ENCODE measurements at places on chromosomes 4 and X.

DNA sequence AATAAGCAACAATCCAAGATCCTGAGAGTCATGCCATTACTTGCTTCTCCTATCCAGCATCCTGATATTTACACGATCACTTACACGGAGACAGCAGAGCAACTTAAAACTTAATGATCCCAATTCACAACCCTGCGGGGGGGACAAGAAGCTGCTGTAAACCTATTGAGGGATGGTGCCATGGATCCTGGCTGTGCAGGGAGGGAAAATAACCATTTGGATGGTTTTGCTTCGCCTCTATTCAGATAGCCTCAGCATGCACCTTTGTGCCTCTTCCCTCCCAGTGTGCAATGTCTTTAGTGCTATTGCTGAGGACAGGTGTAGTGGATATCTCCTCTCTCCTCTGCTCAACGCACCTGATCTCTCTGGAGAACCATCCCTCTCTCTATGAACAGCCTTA is 89.7 kb upstream of the PPARGC1A start:
- no peaks in the 10 kb centered on the region for H3K27me3 ChIP-seq
- no peaks in the 10 kb centered on the region for H3K4me1 ChIP-seq
- no peak overlapping the region for H3K4me3 ChIP-seq
- H3K36me3 ChIP-seq: no peaks in the 10 kb centered on the region

DNA sequence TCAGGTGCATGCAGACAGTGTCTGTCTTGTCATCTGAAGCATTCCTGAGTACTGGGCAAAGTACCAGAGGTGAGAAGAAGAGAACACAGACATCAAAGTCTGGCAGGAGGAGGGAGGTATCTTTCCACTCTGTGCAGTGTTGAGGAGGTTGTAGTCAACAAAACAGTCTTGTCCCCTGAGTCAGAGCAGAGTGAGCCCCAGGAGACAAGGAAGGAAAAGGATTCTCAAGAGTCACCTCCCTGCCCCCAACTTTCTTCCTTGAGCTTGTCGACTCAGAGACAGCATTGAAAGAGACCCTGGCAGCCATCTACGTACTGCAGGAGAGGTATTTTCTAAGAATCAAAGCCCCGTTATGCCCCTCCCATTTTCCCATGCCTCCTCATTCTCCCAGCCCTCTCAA is 4.4 kb upstream of the SRPX start:
- peaks cover 4% of the 10 kb centered on the region for H3K4me1 ChIP-seq
- H3K4me3 ChIP-seq: no peak overlapping the region
- H3K36me3 ChIP-seq: no peaks in the 10 kb centered on the region
- H3K27me3 ChIP-seq: no peaks in the 10 kb centered on the region

DNA sequence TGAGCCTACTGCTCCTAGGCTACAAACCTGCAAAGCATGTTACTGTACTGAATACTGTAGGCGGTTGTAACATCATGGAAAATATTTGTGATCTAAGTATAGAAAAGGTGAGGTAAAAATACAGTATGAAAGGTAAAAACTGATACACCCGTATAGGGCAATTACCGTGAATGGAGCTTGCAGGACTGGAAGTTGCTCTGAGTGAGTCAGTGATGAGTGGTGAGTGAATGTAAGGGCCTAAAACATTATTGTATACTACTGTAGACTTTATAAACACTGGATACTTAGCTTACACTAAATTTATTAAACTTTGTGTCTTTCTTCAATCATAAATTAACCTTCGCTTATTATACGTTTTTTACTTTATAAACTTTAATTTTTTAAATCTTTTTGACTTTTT is 3.7 kb downstream of the KIF4A start:
- H3K36me3 ChIP-seq: no peaks in the 10 kb centered on the region
- no peak for DNase-seq
- peaks cover 15% of the 10 kb centered on the region for H3K4me1 ChIP-seq
- H3K27me3 ChIP-seq: no peaks in the 10 kb centered on the region
- H3K4me3 ChIP-seq: no peak overlapping the region

DNA sequence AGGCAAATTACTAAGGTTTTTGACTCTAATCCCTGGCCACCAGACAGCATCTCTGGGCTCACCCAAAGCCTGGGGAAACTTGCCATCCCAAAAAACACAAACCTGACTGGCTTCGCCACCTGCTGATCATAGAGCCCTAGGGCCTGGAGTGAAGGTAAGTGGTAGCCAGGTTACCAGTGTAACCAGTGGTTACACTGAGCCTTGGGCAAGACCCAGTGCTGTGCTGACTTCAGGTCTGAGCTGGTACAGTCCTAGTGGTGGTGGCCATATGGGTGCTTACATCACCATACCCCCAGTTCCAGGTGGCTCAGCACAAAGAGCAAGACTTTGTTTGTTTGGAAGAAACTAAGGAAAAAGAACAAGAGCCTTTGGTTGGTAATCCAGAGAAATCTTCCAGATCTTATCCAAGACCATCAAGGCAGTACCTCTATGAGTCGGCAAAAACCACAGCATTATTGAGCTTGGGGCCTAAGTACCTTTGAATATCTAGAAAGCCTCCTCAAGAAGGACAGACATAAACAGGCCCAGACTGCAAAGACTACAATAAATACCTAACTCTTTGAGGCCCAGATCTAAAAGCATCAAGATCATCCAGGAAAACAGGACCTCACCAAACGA is 13.7 kb downstream of the MED14 start:
- no peak for DNase-seq
- no peaks in the 10 kb centered on the region for H3K4me1 ChIP-seq
- no peak overlapping the region for H3K27ac ChIP-seq
- no peaks in the 10 kb centered on the region for H3K36me3 ChIP-seq
- H3K27me3 ChIP-seq: no peaks in the 10 kb centered on the region
- no peak overlapping the region for H3K4me3 ChIP-seq

DNA sequence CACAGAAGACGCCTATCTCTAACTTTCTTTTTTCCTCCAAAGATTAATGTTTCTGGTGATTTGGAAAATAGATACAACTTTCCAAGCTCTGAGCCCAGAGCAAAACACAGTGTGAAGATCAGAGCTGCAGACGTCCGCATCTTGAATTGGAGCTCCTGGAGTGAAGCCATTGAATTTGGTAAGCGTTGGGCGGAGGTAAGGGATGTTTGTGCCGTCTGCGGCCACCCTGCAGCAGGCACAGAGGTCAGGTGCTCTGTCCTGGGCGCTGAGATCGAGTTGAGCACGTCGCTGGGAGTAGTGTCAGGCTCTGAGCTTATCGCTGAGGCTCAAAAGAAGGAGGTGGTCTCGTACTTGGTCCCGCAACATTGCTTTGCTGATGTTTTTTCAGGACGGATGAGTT is 31.8 kb downstream of the CSF2RA start:
- no peaks in the 10 kb centered on the region for H3K4me1 ChIP-seq
- no peak overlapping the region for H3K4me3 ChIP-seq
- H3K27ac ChIP-seq: no peak overlapping the region
- no peaks in the 10 kb centered on the region for H3K36me3 ChIP-seq

DNA sequence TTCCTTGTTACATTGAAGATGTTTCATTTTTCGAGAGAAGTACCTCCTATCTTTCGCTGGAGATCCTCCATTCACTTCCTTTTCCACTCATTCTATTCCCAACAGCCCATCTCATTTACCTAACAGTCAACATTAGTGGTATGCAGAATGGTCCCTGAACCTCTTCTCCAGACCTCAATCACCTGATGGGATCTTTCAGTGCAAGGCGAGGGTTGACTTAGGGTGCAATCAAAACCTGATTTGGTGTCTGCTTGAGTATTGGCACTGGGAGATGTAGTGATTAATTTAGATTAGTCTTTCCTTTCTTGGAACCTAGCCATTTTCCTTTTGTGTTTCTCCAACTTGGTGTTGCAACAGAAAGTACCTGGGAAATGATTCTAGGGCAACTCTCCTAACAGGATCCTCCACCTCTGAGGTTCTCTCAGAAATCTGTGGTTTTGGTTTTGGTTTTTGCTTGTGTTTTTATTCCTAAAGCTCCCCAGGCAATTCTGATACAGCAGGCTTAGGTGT is 18.4 kb downstream of the DDX3X start:
- no peak overlapping the region for H3K4me3 ChIP-seq
- H3K27ac ChIP-seq: no peak overlapping the region
- H3K27me3 ChIP-seq: no peaks in the 10 kb centered on the region
- peaks cover 12% of the 10 kb centered on the region for H3K36me3 ChIP-seq
- no peaks in the 10 kb centered on the region for H3K4me1 ChIP-seq

DNA sequence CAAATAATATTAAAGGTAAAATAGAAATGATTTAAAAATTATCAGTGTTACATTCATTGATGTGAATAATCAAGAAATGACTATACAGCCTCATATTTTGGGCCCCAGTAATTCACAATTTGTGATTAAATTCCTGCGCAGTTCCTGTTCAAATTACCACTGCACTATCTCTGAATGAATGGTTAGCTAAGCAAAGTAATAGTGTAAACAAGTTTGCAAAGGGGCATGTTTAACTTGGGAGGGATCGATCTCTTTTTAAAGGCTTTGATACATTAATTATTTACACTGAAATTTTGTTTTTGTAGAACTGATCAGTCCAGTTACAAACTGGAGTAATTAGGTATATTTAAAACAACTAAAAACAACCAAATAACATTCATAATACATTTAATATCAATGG is 784.4 kb downstream of the RPA4 start:
- no peak overlapping the region for H3K4me3 ChIP-seq
- no peaks in the 10 kb centered on the region for H3K36me3 ChIP-seq
- DNase-seq: no peak
- H3K27ac ChIP-seq: no peak overlapping the region
- no peaks in the 10 kb centered on the region for H3K27me3 ChIP-seq

GRCh38 chr4:165965503-165965902 is 92.5 kb downstream of the TLL1 start:
- DNase-seq: no peak
- no peaks in the 10 kb centered on the region for H3K36me3 ChIP-seq

GRCh38 chr4:34323549-34324320 is 1920.6 kb downstream of the ARAP2 start:
- H3K27ac ChIP-seq: no peak overlapping the region
- H3K36me3 ChIP-seq: no peaks in the 10 kb centered on the region
- no peaks in the 10 kb centered on the region for H3K27me3 ChIP-seq
- no peaks in the 10 kb centered on the region for H3K4me1 ChIP-seq
- H3K4me3 ChIP-seq: no peak overlapping the region

DNA sequence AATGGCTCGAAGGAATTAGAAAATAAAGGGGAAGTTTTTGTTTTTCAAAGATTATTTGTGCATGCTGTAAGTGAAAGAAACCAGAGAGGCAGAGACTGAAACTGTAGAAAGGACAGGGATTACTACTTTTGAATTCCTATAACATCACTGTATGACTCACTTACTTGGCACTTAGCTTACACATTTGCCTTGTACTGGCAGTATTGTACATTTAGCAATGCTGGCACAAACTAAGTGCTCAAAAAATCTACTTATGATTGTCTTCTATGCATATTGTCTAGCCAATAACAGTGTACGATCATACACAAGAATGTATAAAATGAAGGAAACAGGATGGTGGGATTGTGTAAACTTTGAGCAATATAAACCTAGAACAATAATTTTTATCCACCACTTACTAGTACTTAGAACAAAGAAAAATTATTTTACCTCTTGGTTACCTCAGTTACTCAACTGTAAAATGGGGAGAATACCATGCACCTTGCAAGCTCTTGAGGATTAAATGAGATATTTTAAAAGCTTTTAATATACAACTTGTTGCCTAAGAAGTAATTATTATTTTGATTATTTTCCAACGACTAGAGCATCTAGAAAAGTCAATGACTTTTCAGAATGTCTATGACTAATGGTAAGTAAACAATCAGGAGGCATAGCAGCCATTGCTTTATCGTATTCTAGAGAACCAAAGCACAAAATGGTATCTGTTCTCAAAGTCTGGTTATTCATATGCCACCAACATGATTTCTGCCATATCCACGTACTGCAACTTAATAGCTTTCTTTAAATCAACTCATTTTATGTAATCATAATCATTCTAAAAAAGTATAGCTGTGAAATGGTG is 4.7 kb downstream of the FAM120C start:
- no peaks in the 10 kb centered on the region for H3K36me3 ChIP-seq
- DNase-seq: no peak
- H3K27me3 ChIP-seq: no peaks in the 10 kb centered on the region
- no peak overlapping the region for H3K27ac ChIP-seq
- H3K4me3 ChIP-seq: no peak overlapping the region

DNA sequence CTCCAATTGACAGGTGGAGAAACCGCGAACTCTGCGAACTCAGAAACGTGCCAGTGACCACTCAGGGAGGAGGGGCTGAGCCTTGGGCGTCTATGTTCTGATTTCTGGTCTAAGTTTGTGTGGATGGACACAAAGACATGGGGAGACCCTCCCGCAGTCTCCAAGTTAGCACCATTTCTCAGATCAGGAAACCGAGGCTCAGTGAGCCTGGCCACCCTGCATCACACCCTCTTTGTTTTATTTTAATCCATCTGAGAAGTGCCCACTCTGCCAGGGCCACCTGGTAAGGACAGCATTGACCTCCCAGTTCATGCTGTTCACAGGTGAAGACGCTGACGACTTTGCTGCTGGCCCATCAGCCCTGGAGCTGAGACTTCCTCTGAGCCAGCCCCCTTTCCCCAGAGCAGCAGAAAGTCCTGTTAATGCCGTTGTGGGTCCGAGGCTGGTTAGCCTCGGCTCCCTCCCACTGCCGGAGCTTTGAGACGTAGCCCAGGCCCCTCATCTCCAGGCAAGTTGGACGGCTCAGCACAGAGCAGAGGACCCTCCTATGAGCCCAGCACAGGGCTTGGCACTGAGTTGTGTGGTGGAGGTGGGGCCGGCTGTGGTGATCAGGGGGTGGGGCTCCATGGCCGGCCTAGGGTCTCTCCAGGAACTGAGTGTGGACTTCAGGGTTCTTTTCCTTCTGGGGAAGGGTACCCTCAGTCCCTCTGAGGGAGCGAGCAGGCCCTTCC is 43.7 kb downstream of the PSAPL1 start:
- no peak overlapping the region for H3K27ac ChIP-seq
- no peak for DNase-seq
- H3K36me3 ChIP-seq: no peaks in the 10 kb centered on the region
- peaks cover 10% of the 10 kb centered on the region for H3K27me3 ChIP-seq

GRCh38 chr4:124708517-124709300 is 3.8 kb downstream of the ANKRD50 start:
- H3K4me3 ChIP-seq: peak overlapping the region; percentile 89
- H3K27me3 ChIP-seq: no peaks in the 10 kb centered on the region
- no peak for DNase-seq
- peaks cover 41% of the 10 kb centered on the region for H3K4me1 ChIP-seq

- no peaks in the 10 kb centered on the region for H3K36me3 ChIP-seq
- no peaks in the 10 kb centered on the region for H3K4me1 ChIP-seq
- H3K4me3 ChIP-seq: no peak overlapping the region
- no peak overlapping the region for H3K27ac ChIP-seq
- no peak for DNase-seq
Observed at GRCh38 chr4:137443031-137443800, 89.1 kb downstream of the PCDH18 start.

- H3K27me3 ChIP-seq: no peaks in the 10 kb centered on the region
- no peaks in the 10 kb centered on the region for H3K36me3 ChIP-seq
- H3K27ac ChIP-seq: no peak overlapping the region
- H3K4me1 ChIP-seq: peaks cover 3% of the 10 kb centered on the region
Observed at GRCh38 chr4:106062452-106062875, 167.2 kb downstream of the NPNT start.
